ENCODE measurements at places on chromosomes 6 and 20.

DNA sequence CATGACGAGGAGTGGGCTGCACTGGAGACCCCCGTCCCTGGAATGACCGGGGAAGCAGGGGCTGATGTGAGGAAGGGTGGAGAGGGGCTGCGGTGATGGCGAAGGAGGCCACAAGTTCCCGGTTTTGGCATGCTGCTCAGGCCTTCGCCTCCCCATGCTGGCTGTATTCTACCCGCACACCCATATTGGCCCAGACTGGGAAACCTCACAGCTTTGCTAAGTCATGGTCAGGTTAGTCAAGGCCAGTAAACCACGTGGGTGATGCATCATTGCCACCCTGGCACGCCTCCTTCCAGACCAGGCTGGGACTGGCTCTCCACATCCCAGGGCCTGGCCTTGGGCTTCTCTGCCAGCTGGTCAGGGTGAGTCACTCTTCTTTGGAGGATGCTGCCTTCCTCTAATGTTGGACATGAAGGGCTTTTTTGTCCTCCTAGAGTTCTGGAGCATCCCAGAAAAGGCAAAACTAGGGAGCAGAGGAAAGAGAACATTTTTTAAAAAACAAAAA, 53.8 kb downstream of the PCNA start:
- DNase-seq: no peak

DNA sequence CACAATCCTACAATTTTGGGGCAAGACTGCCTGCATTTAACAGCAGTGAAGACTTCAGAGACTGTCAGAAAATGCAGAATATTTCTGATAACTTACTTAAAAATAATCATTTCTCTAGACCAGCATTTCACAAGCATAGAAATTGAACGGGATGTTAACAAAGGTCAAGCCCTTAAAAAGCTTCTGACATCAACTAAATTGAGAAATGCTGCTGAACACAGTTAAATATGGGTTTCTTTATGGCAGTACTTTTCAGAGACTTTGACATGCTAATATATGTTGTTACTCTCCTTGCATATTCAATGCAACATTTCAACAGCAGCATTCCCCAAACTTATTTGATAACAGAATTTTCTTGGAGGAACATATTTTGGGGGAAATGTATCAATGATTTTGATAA, 84.5 kb downstream of the KIF13A start:
- DNase-seq: no peak

DNA sequence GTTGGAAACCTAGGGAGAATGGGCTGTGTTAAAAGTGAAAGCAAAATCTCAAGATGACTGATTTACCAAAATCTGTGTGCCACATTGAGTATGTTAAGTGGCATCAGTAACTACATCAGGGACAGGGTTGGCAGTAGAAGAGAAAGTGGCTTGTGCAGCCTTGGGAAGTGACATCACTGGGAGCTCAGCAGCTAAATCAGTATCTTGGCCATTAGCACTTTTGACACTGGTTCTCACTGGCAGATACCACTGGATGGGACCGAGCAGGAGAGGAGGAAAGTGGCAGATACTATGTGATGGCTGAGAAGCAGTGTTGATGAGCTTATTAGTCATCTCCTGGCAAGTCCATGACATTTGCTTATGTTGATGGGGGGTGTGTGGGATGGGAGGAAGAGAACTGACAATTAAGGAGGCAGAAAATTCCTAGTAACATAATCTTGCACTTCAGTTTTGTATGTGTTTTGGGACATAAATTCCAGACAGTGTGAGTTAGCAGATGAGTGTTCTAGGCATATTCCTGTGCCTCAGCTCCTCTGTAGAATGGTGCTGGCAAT, 322.2 kb downstream of the SOX4 start:
- no peak for DNase-seq

DNA sequence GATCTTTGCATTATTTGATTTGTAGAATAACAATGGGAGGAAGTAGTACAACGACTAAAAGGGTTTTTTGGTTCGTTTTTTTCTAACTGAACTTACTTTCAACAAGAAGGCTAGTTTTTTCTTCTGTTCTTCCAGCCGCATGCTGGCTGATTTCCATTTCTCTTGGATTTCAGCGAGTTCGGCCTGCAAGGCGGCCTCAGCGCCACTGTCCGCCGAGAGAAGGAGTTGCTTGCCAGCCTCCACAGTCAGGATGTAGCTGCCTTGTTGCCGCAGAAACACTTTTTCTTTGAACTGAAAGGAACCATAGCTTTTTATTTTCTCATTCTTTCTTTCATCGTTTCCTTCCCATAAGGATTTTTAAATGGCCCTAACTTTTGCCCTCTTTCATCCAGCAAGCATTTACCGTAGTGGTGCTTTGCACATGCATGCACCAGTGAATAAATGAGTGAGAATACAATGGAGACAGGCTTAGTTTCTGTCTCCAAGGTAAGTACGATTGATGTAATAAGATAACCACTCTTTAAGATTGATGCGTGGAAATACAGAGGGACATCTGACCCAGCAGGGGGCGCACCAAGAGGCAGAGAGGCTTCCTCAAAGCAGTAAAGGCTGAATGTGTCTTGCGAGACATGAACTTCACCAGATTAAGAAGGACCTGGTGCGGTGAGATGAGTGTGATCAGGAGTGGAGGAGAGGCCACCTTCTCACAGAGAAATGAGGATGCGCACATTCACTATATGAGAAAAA, 398.8 kb downstream of the ESR1 start:
- DNase-seq: no peak

GRCh38 chr6:147715035-147715434, 206.5 kb downstream of the SAMD5 start:
- DNase-seq: no peak

GRCh38 chr6:139433631-139434419, 59.4 kb upstream of the CITED2 start:
- DNase-seq: no peak

GRCh38 chr20:14632906-14633305, 295.5 kb upstream of the FLRT3 start:
- no peak for DNase-seq

DNA sequence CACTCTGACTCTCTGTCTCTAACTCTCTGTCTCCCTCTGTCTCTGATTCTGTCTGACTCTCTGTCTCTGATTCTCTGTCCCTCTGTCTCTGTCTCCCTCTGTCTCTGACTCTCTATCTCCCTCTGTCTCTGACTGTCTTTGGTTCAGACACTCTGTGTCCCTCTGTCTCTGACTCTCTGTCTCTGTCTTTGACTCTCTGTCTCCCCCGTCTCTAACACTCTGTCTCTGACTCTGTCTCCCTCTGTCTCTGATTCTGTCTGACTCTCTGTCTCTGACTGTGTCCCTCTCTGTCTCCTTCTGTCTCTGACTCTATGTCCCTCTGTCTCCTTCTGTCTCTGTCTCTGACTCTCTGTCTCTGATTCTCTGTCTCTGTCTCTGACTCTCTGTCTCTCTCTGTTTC, 21.7 kb upstream of the NOL4L start:
- DNase-seq: no peak

DNA sequence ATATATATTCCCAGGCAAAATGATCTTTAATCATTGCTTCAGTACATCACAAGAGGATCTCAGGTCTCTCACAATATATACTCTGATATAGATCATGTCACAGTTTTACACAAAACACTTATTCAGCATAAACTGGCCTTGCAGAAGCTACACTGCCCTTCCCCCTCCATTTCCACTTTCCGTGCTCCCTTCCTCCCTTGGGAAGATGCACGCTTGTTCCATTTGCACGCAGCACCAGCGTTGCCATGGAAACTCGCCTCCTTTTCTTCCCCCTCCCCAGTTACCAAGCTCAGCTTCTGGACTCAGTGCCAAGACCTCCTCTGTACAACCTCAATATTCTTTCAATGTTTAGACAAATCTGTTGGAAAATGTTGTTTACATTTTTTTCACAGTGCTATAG, 154.6 kb downstream of the RFPL4B start:
- DNase-seq: no peak

GRCh38 chr6:57104336-57104735, 14.3 kb downstream of the ZNF451 start:
- DNase-seq: no peak

DNA sequence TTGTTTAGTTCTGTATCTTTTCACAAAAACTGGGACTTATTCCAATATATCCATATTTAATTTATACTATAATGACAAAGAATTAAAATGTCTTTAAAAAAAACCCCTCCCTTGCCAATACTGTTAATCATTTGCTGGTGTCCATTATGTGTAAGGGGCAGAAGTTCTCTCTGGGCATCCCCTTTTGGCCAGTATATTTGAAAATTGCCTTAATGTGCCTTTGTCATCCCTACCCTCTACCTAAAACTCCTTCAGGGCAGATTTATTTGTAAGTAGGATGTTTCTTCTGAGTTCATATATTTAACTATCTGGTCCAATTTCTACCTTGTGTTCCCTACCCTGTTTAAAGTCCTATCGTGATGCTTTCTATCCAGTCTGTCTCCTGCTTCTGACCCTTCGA, 62.9 kb downstream of the ARHGAP18 start:
- no peak for DNase-seq

- DNase-seq: no peak
These were observed 726.0 kb downstream of the KIF16B start for GRCh38 chr20:15847196-15847784.

- DNase-seq: no peak
These were observed 83.1 kb upstream of the FOXQ1 start for GRCh38 chr6:1228754-1229191.

DNA sequence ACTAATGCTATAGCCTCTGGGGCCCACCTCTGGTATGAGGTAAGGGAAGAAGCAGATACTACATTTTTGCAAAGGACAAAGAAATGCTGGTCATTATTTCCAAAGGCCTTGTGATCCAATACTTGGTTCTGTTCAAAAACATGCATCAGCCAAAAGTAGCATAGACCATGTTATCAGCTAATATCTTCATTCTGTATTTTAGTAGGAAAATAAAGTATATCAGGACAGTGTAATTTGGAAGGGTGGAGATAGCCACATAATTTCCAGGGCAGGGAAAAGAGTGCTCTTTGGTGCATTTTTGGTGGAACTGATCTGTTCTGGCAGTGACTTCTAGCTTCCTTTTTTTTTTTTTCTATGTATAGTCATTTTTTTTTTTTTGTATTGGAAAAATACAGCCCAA, 258.0 kb upstream of the SOX4 start:
- DNase-seq: no peak

GRCh38 chr6:782141-782540, 89.2 kb upstream of the EXOC2 start:
- no peak for DNase-seq

- no peak for DNase-seq
These were observed 95.6 kb downstream of the LAMP5 start for GRCh38 chr20:9609887-9610502.

DNA sequence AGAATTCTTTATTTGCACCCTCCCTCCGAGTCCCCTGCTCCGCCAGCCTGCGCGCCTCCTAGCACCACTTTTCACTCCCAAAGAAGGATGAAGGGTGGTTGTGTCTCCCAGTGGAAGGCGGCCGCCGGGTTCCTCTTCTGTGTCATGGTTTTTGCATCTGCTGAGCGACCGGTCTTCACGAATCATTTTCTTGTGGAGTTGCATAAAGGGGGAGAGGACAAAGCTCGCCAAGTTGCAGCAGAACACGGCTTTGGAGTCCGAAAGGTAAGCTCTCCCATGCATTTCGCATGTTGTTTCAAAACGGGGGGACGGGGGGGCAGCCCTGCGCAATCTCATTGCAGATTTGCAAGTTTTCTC, 357 bp downstream of the PCSK2 start:
- DNase-seq: no peak

DNA sequence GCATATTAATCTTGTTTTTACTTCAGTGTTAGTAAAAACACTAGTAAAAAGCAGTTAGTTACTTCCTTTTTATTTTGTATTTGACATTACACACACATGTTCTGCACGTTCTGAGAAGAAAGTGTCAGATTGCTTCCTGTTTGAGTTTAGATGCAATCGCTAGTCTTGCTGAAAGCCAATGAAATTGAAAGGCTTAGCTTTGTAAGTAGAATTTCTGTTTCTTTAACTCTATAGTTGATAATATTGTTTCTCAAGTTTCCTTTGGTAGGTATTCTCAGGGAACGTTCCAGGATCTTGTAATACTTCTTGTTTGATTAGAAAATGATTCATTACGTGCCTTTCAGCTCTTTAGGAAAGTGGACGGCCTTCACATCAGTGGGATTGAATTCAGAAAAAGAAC, 55.0 kb downstream of the CDKAL1 start:
- DNase-seq: no peak

- no peak for DNase-seq
These were observed 9.8 kb upstream of the TASP1 start for GRCh38 chr20:13648291-13649228.

DNA sequence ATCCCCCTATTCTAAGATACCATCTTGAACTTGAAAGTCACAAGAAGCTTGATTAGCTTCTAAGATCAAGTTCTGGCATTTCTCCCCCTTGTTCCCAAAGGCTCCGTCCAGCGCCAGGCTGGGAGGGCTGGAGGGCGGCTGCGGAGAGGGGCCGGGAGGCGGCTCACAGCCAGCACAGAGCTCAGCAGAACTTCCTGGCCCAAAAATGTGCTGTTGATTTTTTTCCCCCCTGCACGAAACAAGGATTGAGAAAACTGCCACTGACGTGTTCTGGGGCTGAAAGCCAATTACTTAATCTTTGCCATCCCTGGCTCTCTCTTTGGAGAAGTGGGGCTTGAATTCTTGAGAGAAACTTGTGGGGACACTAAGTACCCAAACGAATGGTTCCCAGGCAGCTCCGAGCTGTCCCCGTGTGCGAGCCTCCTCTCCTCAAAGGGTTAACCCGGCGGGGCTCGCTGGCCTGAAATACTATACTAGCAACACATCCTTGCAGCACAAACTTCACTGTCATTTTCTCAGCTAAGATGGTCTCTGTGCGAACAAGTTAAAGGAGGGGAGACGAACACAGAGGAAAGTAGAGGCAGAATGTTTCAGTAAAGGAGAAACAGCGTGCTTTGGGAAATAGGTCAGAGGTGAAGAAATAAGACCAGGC, 452 bp downstream of the TRAF3IP2 start:
- DNase-seq: no peak

GRCh38 chr6:142845624-142846458, 99.1 kb downstream of the HIVEP2 start:
- no peak for DNase-seq

GRCh38 chr6:120604510-120604909, 729.8 kb downstream of the TBC1D32 start:
- DNase-seq: no peak

GRCh38 chr20:49490689-49491088, 8.2 kb upstream of the KCNB1 start:
- DNase-seq: no peak

DNA sequence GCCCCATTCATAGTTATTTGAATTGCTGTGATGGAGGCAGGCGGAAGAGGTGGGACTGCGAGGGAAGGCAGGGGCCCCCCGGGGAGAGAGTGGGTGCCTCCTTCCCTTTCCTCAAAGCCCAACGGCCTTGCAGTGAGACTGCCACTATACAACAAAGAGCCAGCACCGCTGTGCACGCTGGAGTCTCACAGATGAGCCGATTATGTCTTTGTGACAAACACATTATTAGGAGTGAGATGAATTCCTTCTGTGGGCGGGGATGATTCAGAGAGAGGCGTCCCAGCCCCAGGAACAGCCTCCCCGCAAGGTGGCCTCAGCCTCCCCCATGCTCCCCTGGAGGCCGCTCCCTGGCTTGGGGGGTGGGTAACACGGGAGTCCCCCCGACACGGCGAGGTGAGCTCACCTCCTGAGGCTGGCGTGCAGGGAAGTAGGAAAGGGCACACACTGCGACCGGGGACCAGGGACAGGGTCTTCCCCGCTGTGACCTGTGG, 26.7 kb downstream of the NTSR1 start:
- DNase-seq: peak; percentile 50

GRCh38 chr6:22530506-22530905, 38.9 kb upstream of the HDGFL1 start:
- no peak for DNase-seq
